ENCODE measurements at places on chromosomes 1 and 21. TPM values are rescaled to one million over a fixed set of nuclear protein-coding genes. Genes with fewer than 3 reads are reported as not detected.

Gene KCNQ4
- 10.3 TPM for total RNA-seq

Gene RNU11
- total RNA-seq = not detected

Gene SLC30A10
- total RNA-seq = not detected

Gene RGS8
- 0.10 TPM for total RNA-seq

Gene TNFRSF18
- 0.33 TPM for total RNA-seq

Gene LCK
- total RNA-seq = 1.1 TPM

Gene RCAN1
- 59.6 TPM for total RNA-seq

Gene INSRR
- 0.19 TPM for total RNA-seq

Gene TPTE
- total RNA-seq = not detected

Gene CFAP126
- total RNA-seq = not detected

Gene RTCA
- 19.7 TPM for total RNA-seq

Gene IL22RA1
- 0.10 TPM for total RNA-seq

Gene MTMR11
- 18.4 TPM for total RNA-seq

Gene CTSE
- not detected for total RNA-seq
